Activated CD4-positive, alpha-beta T cell treated with anti-CD3 and anti-CD28 coated beads, Interleukin-2, Interleukin-6, amounts not matched to agents 100 ng/mL and 50 ng/mL, durations not matched to agents 16 hours and 8 hours (primary cell): ENCODE measurements at places on chromosomes 2 and 18.
A peak's percentile ranks its signal among the peaks of the same experiment; 100 is the strongest.

GRCh38 chr2:85769236-85769982 lies 15.6 kb downstream of the ATOH8 start:
- DNase-seq: no peak

GRCh38 chr18:23207191-23207955 lies 72.1 kb downstream of the CABLES1 start:
- no peak for DNase-seq

- DNase-seq: peak; percentile 70
Measured at GRCh38 chr2:220687231-220687843, 884.8 kb downstream of the EPHA4 start.

GRCh38 chr18:13390711-13391110 lies 172.2 kb downstream of the LDLRAD4 start:
- no peak for DNase-seq

DNA sequence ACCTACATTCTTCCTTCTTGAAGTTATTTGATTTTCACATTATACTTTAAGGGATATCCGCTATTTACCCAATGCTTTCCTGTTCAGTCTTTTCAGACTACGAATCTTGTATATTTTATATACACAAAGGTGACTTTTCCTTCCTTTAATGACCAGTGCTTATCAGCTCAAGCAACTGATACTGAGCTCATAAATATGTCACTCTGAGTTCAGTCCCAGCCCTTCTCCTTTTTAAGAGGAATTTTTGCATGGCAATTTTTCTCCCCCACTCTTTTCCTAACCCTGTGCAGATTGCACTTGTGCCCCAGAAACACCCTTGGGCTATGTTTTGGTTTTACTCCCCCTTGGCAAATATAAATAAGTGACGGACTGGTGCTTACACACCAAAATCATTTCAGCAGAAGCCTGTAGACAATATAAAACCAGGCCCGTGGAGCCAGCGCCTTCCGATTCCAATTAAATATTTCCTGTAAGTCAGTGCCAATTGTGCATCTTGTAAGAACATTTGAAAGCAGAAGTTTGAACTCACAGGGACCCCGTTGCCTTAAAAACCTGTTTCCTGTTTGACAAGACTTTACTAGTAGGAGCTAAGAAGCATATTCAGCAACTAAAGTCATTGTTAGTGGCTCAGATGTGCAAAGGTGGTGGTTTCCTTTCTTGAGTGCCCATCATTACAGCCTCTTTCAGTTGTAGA lies 66.3 kb upstream of the GATA6 start:
- no peak for DNase-seq

DNA sequence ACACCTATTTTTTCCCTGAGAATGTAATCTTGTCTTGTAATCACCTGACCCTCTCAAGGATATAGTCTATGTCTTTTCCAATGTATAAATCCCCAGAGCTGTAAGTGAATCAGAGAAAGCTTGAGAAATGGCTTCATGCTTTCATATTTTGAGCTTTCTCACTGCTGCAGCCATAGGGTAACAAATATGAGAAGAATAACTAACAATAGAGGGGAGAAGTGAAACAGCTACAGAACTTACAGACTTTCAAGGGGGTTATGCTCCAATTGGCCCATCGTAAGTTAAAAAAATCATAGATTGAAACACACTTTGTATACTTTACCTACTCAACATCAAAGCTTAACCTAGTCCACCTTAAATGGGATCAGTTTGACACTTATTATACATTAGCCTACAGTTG lies 111.0 kb downstream of the CNTNAP5 start:
- no peak for DNase-seq

DNA sequence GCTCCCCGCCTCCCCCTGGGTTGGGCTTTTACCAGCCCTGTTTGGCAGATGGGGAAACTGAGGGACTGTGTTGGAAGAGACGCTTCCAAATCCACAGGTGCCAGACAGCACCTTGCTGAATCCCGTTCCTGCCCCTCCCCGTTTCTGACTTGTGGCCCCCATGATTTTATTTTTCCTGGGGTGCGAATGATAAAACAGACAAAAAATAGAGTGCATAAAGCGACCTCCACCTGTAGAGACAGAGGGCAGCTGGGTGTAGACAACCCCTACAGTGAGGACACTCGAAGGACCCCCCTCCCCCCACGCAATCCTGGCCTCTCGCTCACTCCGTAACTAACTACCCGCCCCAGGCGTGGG lies 2.2 kb upstream of the CTDSP1 start:
- no peak for DNase-seq

DNA sequence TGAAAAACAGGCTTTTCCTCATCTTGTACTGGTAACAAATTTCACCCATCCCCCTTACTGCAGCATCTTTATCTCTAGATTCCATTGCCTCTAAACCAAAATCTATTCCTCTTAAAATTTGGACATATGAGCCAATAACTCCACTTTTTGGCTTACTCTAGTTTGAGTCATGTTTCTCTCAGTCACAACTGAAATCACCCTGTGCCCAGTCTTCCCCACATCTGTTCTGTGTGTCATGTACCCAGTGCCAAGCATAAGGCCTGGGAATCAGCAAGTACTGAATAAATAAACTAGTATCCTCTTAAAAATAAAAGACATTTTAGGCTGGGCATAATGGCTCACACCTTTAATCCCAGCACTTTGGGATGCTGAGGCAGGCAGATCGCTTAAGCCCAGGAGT lies 20.8 kb upstream of the CHN1 start:
- DNase-seq: no peak

- peak; percentile 63 for DNase-seq
Measured at GRCh38 chr2:46978723-46979122, 63.1 kb upstream of the MCFD2 start.

- no peak for DNase-seq
Measured at GRCh38 chr2:190352668-190353536, 9.5 kb downstream of the INPP1 start.

GRCh38 chr2:17583166-17583565 lies 42.7 kb downstream of the VSNL1 start:
- DNase-seq: no peak

DNA sequence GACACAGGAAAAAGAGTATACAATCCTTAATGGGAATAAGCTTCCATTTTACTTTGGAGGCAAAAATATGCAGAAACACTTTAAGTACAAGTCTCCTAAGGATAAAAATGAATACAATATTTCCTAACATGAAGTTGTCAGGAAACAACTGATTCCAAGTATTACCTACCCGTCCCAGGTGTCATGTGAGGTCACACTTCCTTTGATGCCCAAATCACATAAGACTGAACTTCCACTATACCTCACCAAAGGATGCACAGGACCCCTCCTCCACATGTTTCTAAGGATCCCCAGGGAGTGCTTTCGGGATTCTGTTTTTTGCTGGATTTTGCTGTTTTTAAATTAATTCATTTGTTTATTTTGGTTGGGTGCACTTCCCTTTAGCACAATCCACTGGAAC lies 438.5 kb upstream of the TCF4 start:
- DNase-seq: no peak

DNA sequence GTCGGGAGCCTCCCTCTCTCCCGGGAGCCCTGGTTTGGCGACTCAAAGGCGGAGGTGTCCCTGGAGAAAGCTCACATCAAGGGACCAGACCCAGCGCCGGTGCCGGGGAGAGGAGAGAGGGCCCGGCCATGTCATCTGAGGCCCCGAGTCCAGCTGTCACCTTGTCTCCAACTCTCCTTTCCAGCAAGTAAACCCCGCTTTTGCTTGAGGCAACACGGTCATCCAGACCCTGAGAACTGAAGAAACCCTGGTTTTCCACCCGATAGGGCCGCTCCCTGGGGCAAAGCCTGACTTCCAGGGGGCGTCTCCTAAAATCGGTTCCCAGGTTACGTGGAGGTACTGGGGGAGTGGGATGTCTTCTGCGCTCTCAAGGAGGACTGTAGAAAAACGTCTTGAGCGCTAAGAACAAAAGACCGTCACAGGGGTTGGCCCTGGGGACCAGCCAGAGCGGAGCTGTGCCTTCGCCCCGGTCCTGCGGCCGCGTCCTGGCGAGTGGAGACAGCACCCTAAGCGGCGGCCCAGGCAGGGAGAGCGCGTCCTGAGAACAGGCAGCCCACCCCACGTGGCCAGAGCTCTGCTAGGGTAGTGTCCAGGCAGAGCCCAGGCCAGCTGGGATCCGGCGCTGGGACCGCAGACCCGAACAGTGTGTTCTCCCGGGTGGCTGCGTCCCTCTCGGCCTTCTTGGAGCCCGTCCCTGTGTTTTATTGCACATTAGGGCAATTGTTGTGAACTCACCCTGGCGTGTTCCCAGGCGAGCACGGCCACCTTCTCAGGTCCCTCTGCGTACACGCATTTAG lies 55.7 kb downstream of the TMEM18 start:
- DNase-seq: no peak

- DNase-seq: no peak
Measured at GRCh38 chr2:238698072-238698352, 149.9 kb upstream of the TWIST2 start.

DNA sequence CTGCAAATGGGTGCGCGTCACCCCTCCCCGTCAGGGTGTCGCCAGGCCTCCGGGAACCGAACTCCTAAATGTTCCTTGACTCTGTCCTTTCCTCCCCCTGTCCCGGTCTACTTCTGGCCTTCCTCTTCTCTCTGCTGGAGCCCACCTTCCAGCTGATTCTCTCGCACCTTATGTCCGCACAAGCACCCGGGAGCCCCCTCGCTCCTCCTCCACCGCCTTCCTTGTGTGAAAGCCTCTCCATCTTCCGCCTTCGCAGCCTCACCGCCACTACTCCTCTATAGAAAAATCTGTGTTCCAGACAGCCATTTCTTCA lies 627 bp upstream of the KIF3C start:
- no peak for DNase-seq

- no peak for DNase-seq
Measured at GRCh38 chr18:10518595-10519255, 7.1 kb upstream of the NAPG start.

- no peak for DNase-seq
Measured at GRCh38 chr2:54284826-54285225, 28.8 kb upstream of the TSPYL6 start.

- DNase-seq: no peak
Measured at GRCh38 chr18:39781565-39781964, 2173.5 kb upstream of the PIK3C3 start.

GRCh38 chr18:79299711-79300110 lies 96.0 kb upstream of the NFATC1 start:
- no peak for DNase-seq

DNA sequence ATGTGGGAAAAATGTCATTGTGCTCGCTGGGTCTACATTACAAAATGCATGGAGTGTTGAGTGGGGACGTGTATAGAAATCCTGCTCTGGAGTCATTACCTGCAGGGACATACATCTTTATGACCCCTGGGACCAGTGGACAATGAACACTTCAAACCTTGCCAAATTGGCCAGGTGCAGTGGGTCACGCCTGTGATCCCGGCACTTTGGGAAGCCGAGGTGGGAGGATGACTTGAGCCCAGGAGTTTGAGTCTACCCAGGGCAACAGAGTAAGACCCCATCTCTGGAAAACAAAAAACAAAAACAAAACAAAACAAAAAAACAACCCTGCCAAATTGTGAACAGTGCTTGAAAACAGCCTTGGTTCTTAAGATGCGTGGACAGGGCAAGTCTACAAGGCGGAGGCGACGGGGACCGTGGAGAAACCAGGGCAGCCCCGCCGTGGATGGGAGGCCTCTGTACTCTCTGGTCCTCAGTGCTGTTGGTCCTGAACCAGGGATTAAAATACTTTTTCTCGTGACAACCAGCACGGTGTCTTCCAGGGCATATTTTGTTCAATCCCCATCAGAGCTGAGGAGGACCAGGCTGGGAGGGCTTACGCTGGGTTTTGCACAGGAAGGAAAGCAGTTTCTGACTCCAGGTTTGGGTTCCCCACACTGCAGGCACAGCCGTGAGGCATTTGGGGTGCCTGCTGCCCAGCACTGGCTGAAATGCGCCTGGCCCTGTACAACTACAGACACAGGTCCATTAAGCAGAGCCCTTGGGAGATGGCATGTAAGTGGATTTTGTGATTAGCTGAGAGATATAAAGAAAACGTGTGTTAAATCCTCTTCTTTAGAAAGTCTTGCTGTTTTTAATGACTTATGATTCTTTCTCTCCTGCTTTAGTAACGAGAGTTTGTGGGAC lies 13.7 kb downstream of the COLEC11 start:
- no peak for DNase-seq

DNA sequence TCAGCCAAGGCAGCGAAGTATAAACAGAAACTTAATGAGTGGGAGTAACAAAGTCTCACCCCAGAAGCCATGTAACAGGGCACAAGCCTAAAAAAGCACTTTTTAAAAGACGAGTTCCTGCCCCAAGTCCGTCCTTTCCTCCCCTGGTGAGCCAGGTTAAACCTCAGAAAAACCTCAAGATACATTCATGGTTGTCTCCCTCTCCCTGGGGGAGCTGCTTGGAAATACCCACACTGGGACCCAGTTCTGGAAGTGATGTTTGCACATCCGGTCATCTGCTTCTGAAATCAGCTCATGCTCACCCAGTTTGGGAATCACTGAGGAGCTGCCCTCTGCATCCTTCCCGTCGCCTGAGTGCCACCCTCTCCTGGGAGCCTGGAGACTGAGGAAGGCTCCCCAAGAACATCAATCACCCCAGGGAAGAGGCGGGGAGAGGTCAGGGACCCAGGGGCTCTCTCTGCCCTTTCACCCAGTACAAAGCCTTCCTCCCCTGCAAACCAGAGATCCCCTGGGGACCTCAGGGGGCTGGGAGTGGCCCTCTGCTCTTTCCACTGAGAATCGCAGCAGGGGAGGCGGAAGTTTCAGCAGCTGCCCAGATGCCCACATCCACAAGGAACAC lies 150.6 kb upstream of the AGAP1 start:
- no peak for DNase-seq

- DNase-seq: no peak
Measured at GRCh38 chr2:44515416-44515815, 153.7 kb downstream of the CAMKMT start.

DNA sequence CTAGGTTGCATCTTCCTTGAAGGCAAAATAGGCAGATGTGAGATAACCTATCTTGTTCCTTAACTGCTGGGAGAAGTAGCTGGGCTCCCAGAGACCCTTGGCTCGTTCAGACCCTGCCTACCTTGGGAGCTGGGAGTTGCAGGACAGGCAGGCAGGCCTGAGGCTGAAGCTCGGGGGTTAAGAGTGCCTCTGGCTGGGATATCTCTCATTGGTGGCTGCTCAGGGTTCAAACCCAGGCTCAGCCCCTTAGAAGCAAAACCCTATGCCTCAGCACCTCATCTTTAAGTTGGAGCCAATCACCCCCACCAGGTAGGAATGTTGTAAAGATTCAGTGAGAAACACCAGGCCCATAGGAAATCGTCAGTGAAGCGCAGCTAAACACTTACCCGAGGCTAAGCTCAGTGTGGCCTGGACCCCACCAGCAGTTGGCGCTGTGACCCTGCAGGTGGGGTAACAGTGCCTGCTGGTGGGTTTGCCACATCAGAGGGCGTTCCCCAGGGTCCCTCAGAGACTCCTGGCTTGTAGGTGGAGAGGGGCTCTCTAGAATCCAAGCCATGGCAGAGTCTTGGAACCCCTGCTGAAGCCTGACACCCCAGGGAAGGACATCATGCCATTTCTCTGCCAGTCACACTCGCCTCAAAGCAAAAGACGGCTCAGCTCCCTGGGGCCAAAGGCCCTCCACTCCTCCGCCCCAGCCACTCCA lies 54.6 kb upstream of the GPR17 start:
- DNase-seq: peak; percentile 66
